Activated CD8-positive, alpha-beta T cell treated with anti-CD3 and anti-CD28 coated beads for 36 hours (primary cell): ENCODE measurements at places on chromosomes 13 and 19.

DNA sequence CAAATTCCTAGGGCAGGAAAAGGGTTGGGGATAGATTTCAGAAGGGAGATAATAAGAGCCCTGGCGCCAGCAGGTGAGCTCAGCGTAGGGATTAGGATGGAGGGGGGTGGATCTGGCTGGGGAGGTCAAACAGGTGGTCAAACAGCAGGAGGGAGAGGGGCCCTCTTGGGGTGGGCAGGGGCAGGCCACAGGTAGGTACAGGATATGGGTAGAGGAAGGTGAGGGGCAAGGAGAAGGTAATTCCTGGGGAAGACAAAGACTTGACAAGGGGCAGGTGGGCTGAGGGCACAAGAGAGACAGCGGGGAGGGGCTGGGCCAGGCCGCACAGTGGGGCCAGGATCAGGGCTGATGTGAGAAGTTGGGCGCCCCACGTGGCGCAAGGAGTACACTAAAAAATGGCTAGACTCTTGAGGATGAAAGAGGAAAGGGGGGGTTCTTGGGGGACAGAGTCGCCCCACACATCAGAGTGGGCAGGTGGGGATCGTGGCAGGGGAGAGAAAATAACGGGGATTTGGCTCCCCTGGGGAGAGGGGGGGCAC lies 713 bp downstream of the KRI1 start:
- peak; percentile 80 for DNase-seq
- peaks cover 48% of the 10 kb centered on the region for H3K36me3 ChIP-seq
- H3K27me3 ChIP-seq = no peaks in the 10 kb centered on the region
- peak overlapping the region; percentile 92 for H3K27ac ChIP-seq

DNA sequence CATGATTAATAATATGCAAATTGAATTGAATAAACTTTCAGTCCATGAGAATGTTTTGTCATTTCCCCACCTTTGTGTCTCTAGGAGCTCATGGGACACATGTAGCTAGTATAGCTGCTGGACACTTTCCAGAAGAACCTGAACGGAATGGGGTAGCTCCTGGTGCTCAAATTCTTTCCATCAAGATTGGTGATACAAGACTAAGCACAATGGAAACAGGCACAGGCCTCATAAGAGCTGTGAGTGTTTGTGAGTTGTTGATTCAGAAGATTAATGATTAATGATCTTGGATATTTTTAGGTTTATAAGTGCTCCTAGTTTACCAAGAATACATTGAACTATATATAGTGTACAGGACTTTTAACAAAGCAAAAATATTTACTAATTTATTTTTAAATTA lies 30.1 kb downstream of the TPP2 start:
- H3K4me3 ChIP-seq = no peak overlapping the region
- H3K36me3 ChIP-seq = peaks cover 48% of the 10 kb centered on the region
- DNase-seq = no peak
- no peaks in the 10 kb centered on the region for H3K27me3 ChIP-seq

DNA sequence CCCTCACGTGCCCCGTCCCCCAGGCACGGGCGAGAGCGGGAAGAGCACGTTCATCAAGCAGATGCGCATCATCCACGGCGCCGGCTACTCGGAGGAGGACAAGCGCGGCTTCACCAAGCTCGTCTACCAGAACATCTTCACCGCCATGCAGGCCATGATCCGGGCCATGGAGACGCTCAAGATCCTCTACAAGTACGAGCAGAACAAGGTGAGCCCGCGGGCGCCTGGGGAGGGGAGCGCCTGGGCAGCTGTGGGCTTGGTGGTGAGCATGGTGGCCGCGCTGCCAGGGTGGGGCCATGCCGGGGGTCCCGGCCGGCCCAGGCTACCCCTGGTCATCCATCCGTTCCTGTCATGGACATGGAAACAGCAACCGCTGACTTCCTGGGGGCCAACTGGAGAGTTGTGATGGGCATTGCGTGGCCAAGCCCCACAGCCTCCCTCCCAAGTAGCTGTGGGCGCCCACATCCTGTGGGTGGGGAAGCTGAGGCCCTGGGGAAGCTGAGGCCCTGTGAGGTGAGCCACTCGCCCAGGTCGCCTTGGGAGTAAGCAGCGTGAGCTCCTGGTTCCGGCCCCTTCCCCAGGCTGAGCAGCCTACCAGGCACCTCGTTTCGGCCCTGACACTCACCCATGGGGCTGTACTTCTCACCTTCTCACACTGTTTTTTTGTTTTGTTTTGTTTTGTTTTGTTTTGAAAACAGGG lies 16.1 kb downstream of the GNA11 start:
- no peak for DNase-seq
- no peaks in the 10 kb centered on the region for H3K36me3 ChIP-seq
- H3K4me1 ChIP-seq = peaks cover 4% of the 10 kb centered on the region
- no peak overlapping the region for H3K4me3 ChIP-seq

- no peak overlapping the region for H3K4me3 ChIP-seq
- no peak overlapping the region for H3K27ac ChIP-seq
- no peak for DNase-seq
- no peaks in the 10 kb centered on the region for H3K4me1 ChIP-seq
- no peaks in the 10 kb centered on the region for H3K27me3 ChIP-seq
- no peaks in the 10 kb centered on the region for H3K36me3 ChIP-seq
Measured at GRCh38 chr19:13069415-13070359, 33.0 kb downstream of the LYL1 start.

GRCh38 chr19:14061081-14061749 lies 661 bp downstream of the PALM3 start:
- H3K4me3 ChIP-seq = no peak overlapping the region
- peaks cover 37% of the 10 kb centered on the region for H3K27me3 ChIP-seq
- no peaks in the 10 kb centered on the region for H3K36me3 ChIP-seq
- no peak overlapping the region for H3K27ac ChIP-seq
- no peak for DNase-seq

GRCh38 chr19:16228637-16229321 lies 31.1 kb downstream of the AP1M1 start:
- no peak overlapping the region for H3K4me3 ChIP-seq
- no peak for DNase-seq
- H3K27me3 ChIP-seq = no peaks in the 10 kb centered on the region
- H3K4me1 ChIP-seq = peaks cover 6% of the 10 kb centered on the region
- no peak overlapping the region for H3K27ac ChIP-seq

DNA sequence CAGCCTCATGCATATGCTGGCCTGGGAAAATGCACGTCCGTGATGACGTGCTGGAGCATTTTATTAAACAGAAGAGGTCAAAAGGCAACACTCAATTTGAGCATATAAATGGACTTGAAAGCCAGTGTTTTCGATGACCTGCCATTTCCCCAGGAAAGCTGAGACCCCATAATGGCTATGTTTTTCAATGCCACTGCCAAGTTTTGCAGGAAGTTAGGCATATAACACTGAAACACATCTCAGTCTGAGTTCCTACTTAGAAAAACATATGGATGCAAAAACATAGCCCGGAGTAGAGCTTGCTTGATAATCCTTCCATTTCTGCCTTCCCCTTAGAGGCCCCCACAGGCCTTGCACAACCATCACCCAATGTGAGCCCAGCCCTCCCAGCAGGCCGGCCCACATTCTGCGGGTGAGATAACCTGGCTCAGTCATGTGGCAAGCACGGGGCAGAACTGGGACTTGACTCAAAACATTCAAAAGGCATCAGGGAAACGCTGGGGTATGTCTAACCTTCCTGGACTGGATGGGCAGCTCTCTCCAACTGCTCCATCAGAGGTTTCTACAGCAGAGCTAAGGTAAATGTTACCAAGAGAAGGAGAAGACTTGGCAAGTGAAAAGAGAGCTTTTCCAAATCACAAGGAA lies 24.9 kb downstream of the EPS15L1 start:
- peaks cover 16% of the 10 kb centered on the region for H3K36me3 ChIP-seq
- no peaks in the 10 kb centered on the region for H3K27me3 ChIP-seq
- no peak overlapping the region for H3K4me3 ChIP-seq
